Hippocampal formation (tissue), 2 donors: ENCODE measurements at places on chromosomes 7 and 10.

DNA sequence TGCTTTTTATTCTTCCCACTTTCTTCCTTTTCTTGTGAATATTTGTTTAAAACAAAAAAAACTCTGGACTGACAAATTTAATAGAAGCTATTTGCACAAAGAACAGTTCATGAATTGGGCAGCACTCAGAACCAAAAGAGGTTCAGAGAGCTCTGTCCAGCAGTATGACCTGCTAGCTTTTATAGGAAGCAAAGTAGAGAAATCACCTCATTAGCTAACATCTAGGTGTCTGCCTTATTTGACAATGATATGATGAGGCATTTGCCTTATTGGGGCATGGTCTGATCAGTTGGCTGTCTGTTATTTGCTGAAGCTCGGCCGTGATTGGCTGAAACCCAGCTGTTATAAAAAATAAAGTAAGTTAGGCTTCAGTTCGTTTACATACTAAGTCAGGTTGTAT lies 819 bp upstream of the TRIM4 start:
- DNase-seq = no peak

GRCh38 chr7:108034586-108034985 lies 31.6 kb upstream of the LAMB1 start:
- no peak for DNase-seq

GRCh38 chr10:92938841-92939240 lies 90.5 kb downstream of the EXOC6 start:
- no peak for DNase-seq

DNA sequence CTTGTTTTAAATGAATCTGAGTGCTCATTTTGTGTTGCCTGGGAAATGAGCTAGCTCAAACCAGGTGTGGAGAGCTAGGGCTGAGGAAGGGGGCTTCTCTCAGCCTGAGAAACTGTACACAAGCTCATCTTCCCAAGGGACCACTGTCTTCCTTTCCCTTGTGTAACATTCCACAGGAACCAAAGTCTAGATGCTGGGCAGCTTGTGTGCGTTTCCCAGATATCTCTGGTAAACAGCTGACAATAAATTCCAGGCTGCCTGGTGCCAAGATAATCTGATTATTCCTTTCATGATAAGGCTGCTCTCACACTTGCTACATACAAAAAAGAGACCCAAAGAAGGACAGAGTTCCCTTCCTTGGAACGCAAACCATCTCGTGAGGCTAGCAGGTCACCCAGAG lies 33.1 kb upstream of the MKLN1 start:
- no peak for DNase-seq

GRCh38 chr7:149776289-149776688 lies 2.9 kb upstream of the ZNF467 start:
- no peak for DNase-seq
